Muscle of arm (tissue), 14 donors: ENCODE measurements at places on chromosomes 2 and 18.
A peak's percentile ranks its signal among the peaks of the same experiment; 100 is the strongest.

DNA sequence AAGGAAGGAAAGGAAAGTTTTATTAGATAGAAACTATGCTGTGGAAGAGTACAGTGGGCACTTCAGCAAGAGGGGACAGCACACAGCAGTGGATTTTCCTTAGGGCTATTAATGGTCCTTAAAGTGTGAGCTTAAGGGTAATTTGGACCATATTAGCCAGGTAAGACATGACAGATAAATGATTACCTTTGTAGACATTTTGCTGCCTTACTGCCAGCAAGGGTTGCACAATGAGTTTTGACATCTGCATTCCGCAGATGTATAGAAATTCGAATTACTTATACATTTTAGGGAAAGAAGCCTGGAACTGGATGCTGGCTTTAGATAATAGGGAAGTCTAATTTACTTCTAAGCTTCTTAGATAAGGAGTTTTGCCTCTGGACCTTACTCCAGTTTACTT is 14.0 kb upstream of the UBE2F start:
- no peak for DNase-seq

- no peak for DNase-seq
These were observed 23.3 kb upstream of the FAM237A start for GRCh38 chr2:206619011-206619410.

DNA sequence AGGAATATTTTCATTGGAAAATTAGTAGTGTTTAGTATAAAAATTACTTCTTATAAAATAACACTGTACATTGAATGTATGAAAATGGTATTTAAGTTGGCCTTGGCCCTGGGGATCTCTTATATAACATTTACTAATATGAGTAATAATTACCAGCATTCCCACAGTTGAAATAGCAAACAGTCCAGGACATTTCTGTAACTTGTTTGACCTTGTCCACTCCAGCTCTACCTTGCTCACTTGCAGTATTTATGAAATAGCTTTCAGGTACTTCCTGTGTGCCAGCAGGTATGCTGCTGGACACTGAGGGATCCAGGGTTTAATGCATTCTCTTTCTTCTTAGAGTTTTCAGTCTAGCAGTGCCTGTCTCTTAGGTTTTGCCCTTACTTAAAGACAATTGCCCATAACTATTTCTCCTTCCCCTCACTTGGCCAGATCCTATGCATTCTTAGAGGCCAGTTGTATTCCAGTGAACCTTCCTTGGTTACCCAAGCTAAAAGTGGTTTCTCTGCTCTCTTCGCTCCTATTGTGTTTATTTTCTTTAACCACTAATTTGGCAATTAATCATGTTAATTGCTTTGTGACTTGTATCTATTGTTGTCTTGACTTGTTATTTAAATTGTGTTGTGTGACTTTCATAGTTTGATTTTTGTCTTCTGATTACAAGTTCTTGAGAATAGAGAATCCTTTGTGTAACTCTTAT is 25.9 kb downstream of the BABAM2 start:
- no peak for DNase-seq

DNA sequence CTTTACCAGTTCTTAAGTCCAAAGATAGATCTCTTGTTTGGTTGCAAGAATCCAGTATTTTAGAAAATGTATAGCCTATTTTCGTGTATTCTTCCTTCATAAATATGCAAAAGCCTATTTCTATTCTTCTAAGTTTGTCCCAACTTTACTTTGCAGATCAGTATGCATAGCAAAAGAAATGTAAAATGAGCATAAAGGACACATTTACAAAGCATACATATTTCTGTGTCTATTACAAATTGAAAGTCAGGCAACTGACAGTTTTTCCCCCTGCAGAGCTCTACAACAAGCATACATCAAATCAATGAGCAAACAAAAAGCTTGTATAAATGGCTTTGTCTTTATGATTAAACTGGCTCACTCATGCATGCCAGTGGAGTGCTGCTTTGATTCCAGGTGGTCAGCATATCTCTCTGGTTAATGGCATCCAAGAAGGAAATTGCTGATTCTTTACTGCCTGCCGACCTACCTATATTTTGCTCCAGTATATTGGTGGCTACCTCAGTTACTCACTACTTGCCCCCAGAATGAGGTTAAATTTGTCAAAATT is 10.0 kb upstream of the VPS54 start:
- DNase-seq: no peak

- no peak for DNase-seq
These were observed 56.0 kb downstream of the TMEM247 start for GRCh38 chr2:46535360-46535759.

- no peak for DNase-seq
These were observed 24.3 kb upstream of the IKZF2 start for GRCh38 chr2:213175673-213176247.

- no peak for DNase-seq
These were observed 45.1 kb downstream of the RPL31 start for GRCh38 chr2:101047075-101047766.

DNA sequence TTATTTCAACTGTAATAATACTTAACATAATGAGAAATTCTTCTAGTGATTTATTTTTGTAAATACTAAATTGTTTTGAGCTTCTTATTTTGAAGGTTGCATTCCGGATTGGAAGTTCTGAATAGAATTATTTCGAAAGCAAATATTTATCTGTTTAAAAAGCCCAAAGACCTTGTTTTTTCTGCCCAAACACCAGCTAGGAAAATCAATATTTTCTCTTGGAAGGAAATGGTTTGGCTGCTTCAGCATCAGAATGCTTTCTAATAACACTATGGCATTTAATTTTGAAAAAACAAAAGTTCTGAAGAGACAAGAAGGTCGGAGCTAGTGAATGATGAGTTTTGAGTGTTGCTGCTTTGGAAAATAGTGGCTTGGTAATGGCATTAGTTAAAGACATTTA is 303.9 kb upstream of the KCNJ3 start:
- no peak for DNase-seq

DNA sequence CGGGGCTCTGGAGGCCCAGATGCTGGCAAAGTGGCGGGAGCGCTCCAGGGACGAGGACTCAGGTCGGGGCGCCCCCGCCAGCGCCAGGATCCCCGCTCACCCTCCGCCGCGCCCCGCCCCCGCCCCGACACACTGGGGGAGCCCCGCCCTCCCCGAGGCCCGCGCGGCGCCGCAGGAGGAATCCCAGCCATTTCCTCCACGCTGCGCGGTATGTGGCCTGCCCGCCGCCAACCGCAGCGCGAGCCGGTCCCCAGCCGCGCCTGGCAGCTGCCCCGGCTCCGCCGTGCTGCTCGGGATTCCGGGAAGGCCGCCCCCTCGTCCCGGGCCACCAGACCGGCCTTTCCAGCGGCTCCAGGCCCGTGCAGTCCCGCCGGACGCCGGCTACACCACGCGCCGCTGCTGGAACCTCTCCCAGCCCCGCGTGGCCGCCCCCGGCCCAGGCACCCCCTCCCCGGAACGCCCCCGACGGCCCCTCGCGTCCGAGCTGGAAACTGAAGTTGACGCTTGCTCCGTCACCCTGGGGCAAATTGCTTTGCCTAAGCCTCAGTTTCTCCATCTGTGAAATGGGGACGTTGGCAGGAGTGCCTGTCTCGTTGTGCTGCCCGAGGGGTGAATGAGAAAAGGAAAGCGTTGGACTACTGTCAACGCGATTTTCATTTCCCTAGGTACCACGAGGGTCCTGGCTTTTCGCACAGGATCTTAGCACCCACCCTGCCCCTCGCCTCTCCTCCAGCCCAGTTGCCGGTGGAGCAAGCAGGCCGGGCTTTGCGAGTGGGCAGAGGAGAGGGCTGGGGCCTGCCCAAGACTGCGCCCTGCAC is 53.6 kb downstream of the PKDCC start:
- no peak for DNase-seq

DNA sequence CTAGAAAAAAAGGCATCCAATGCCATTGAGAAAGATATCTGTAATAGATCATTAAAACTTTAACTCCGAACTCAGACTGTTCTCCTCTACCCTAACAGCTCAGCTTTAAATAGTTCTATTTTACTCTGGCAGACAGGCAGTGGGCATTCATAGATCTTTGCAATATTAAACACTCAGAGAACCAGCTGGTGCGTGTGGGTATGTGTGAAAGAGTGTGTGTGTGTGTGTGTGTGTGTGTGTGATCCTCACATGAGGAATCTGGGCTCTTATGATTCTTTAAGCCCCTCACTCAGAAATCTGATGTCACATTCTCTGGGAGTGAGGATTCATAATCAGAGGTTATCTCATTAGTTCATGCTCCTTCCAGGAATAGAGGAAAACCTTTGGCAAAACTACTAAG is 144.3 kb downstream of the KCNH7 start:
- DNase-seq: no peak

- DNase-seq: no peak
These were observed 937.7 kb downstream of the CPS1 start for GRCh38 chr2:211494085-211494484.

DNA sequence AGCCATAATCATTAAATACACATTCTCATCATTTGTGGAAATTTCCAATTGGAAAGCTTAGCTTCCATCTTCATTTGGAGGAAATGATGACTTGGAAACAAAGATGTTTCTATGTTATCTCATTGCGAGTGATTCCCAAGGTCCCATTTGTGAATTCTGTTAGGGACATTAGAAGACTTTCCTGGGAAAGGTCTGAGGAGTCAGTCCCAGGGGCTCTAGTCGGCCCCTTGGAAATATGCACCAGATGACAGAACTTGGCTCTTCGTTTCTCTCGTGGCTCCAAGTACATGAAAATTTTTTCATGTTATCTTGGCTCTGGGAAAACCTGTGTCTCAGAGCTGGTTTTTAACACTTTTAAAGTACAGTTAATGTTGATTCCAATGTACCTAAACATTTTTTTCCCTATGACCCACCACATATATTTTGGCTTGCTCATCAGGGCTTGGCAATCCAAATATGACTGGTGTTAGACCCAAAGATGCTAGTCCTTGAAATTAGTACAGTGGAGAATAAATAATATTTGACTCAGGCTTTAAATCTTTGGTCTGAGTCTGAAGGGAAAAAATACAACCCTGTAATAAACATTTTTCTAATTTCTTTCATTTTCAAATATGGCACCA is 15.4 kb upstream of the CAVIN2 start:
- no peak for DNase-seq

DNA sequence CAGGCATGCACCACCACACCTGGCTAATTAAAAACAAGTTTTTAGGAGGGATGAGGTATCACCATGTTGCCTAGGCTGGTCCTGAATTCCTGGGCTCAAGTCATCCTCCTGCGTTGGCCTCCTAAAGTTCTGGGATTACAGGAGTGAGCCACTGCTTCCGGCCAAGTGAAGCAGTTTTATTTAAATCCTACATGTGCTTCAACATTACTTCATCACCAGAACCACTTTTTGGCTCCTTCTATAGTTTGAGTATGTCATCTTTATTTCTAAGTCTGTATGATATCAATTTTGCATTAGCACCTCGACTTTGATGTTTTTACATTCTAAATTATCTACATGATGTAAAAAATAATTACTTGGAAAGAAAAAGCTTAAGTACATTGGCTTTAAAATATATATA is 144.3 kb downstream of the FMNL2 start:
- DNase-seq: no peak

- no peak for DNase-seq
These were observed 12.3 kb downstream of the ARHGAP28 start for GRCh38 chr18:6741786-6742185.

- no peak for DNase-seq
These were observed 1081.3 kb upstream of the TMEFF2 start for GRCh38 chr2:193276069-193276468.

- DNase-seq: peak; percentile 47
These were observed 10.0 kb upstream of the ADAM17 start for GRCh38 chr2:9565436-9566153.

- no peak for DNase-seq
These were observed 32.7 kb upstream of the MYCN start for GRCh38 chr2:15907461-15908324.

DNA sequence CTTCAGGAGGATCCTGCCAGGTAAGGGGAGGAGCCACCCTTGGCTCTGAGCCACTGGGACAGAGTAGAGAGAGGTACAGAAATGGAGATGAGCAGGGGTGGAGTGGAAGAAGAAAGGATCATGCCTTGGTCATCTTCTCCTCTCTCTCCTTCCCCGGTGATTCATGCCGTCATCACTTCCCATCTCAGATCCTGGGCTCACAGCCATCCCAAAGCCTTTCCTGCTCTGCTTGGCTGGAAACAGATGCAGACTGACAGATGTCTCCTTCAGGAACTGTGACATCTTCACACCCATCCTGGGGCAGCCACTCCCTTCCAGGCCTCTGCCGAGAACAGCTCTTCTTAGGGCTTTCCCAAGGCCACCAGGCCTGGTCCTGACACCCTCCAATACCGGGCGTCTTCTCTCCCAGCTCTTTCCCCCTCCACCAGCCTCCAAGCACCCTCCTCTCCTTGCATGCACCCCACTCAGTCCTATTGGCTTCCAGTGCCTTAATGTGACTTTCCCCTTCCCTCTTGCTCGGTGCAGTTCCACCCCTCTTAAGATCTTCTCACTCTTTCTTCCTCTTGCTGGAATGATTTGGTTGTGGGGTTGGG is 58.3 kb upstream of the TNP1 start:
- peak; percentile 63 for DNase-seq

GRCh38 chr18:27181726-27182125 is 3.4 kb downstream of the CHST9 start:
- DNase-seq: no peak

DNA sequence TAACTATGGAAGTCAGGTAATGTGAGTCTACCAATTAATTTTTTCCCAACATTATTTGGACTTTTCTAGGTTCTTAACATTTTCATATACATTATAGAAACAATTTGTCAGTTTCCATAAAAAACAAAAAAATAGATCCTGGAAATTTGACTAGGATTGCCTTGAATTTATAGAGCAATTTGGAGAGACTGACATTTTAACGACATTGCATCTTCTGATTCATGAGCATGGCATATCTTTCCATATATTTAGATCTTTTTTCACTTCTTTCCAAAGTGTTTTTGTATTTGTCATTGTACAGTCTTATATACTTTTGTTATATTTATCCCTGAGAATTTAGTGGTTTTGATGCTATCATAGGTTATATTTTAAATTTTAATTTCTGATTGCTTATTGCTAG is 42.0 kb downstream of the ANKRD12 start:
- no peak for DNase-seq
